ENCODE measurements at places on chromosomes 5 and 9.
A peak's percentile ranks its signal among the peaks of the same experiment; 100 is the strongest.

DNA sequence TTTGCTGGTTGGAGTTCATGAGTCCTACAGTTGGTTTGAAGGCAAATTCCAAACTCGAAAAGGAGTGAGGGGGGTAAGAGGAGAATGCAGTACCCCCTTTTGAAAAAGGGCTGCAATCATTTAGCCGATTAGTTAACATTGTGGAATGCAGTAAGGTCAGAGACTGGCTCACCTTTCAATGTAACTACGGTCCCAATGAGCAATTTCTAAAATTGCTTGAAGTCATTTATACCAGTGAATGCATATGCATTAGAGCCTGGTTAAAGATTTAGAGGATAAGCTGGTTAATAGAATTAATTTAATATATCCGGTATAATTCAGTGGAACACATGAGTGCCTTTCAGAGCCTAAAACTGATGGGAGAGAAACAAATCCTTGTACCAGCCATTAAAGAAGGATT lies 172.6 kb upstream of the PAPPA start:
- DNase-seq = no peak

GRCh38 chr5:159805021-159805420 lies 111.3 kb upstream of the ADRA1B start:
- DNase-seq = no peak

DNA sequence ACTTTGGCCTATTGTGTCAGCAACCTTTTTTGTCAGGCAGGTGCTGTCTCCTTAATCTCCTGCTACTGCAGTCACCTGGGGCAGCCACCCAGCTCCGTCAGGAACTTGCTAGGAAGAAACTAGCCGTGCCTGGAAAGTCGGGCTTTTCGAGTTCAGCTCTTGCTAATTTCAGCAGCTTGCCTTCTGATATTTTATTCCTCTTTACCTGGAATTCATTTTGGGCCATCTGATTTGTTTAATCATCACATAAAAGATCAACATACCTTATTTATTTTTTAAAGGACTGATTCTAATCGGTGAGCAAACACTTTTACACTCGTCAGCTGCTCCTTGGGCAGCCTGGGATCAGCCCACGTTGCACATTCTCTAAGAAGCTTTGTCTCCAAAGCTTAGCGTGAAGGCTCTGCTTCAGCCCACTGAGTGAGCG lies 42.2 kb downstream of the PRLR start:
- DNase-seq = no peak

- no peak for DNase-seq
Measured at GRCh38 chr5:65765582-65765981, 43.6 kb downstream of the NLN start.

- DNase-seq = no peak
Measured at GRCh38 chr9:74783408-74783807, 104.3 kb downstream of the TRPM6 start.

DNA sequence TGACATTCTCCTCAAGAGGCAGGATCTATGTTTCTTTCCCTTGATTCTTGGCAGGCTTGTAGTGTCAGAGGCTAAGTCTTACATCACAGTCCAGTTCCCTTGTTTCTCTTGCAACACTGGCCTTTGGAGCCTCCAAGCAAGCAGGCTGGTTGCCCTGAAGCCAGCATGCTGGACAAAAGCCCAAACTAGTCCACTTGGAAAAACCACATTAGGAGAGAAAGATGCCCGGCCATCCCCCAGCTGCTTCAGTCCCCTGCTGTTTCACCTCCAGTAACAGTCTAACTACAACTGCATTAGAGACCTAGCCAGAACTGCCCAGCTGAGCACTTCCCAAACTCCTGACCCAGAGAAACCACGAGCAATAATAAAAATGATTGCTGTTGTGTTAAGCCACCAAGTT lies 87.6 kb downstream of the ADAMTS6 start:
- DNase-seq = no peak

- DNase-seq = no peak
Measured at GRCh38 chr9:135350003-135350315, 129.6 kb upstream of the PPP1R26 start.

DNA sequence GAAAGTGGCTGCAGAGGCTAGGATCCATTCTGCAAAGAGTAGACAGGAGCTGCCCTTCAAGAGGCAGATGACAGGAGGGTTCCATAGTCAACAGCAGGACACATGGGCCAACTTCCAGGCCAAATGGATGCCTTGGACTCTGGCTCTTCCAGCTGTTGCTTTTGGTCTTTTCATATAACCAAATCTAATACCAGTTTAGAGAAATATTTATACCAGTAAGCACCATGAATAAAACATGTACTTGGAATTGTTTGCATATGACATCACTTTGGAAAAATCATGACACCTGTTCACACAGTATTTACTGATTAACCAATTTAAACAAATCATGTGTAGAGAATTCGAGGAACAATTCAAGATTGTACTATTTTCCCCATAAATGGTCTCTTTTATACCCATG lies 481.3 kb downstream of the DMRT2 start:
- DNase-seq = no peak

DNA sequence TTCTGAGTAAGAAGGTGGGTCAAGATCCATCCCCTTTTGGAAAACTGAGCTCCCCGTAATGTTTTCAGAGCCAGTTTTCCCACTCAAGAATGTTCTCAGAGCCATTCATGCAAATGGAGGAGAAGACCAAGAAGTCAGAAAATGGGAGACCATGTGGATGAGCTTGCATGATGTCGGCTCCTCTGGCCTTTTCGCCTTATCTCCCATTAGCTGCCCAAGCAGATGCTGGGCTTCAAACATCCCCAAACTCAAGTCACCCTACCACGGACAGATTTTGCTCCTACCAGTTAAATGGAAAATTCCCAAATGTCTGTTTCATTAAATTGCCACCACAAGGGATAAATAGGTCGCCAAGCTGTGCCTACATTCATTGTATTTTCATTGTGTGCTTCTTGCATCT lies 161.4 kb downstream of the ICE1 start:
- DNase-seq = no peak

- no peak for DNase-seq
Measured at GRCh38 chr9:7367726-7368125, 431.9 kb downstream of the DMAC1 start.

GRCh38 chr5:179478624-179479023 lies 71.7 kb upstream of the RUFY1 start:
- DNase-seq = no peak

- DNase-seq = peak; percentile 7
Measured at GRCh38 chr9:3525096-3525835, 535 bp downstream of the RFX3 start.

Data from stimulated activated CD4-positive, alpha-beta T cell treated with anti-CD3 and anti-CD28 coated beads, Interleukin-4, amount 100 ng/mL, for 24 hours (primary cell).